WTC11 (cell line): ENCODE measurements at places on chromosomes 5 and 9.

GRCh38 chr5:32131604-32132003 lies 42.5 kb downstream of the GOLPH3 start:
- no peak for DNase-seq

GRCh38 chr5:166909926-166910325 lies 1381.5 kb upstream of the WWC1 start:
- DNase-seq = no peak

- DNase-seq = no peak
Measured at GRCh38 chr9:125805057-125805456, 57.9 kb downstream of the PBX3 start.

GRCh38 chr9:14277244-14277643 lies 36.7 kb downstream of the NFIB start:
- DNase-seq = no peak

- DNase-seq = no peak
Measured at GRCh38 chr5:169097374-169098326, 203.3 kb downstream of the SLIT3 start.

- peak; percentile 89 for DNase-seq
Measured at GRCh38 chr9:38417003-38417945, 7.0 kb downstream of the IGFBPL1 start.
